ENCODE measurements at places on chromosomes 4 and X. TPM values are rescaled to one million over a fixed set of nuclear protein-coding genes. Genes with fewer than 3 reads are reported as not detected.

Gene ENPP6
- 0.03 TPM for total RNA-seq

Gene NAP1L5
- 7.4 TPM for total RNA-seq

Gene TEX13D
- not detected for total RNA-seq

Gene TCEAL6
- not detected for total RNA-seq

Gene SLITRK4
- total RNA-seq, result 17.0 TPM

Gene SYP
- 1.4 TPM for total RNA-seq

Gene SMR3B
- total RNA-seq, result not detected

Gene AFF2
- 6.5 TPM for total RNA-seq

Gene FATE1
- not detected for total RNA-seq

Gene ZNF630
- total RNA-seq, result 3.7 TPM

Gene HSD17B13
- total RNA-seq, result 1.00 TPM

Gene MXRA5
- total RNA-seq, result 13.7 TPM

Gene BMX
- total RNA-seq, result 0.07 TPM

Gene ACTRT1
- not detected for total RNA-seq

Gene TMSB15A
- 55.3 TPM for total RNA-seq

Gene RNF150
- 9.2 TPM for total RNA-seq

Gene JADE3
- total RNA-seq, result 17.3 TPM

Gene ITM2A
- 13.2 TPM for total RNA-seq

Gene RGN
- 105 TPM for total RNA-seq

Gene MID2
- total RNA-seq, result 17.0 TPM

Gene IGFBP7
- 73.4 TPM for total RNA-seq

Gene PPP3CA
- total RNA-seq, result 49.5 TPM

Gene ADRA2C
- 4.9 TPM for total RNA-seq

Gene DUSP9
- 87.3 TPM for total RNA-seq

Gene REELD1
- total RNA-seq, result not detected

Gene FREM3
- total RNA-seq, result 0.23 TPM

Gene RBM47
- 126 TPM for total RNA-seq

Gene PSAPL1
- 4.3 TPM for total RNA-seq

Gene KLF8
- 10.1 TPM for total RNA-seq

Gene AGA
- total RNA-seq, result 24.8 TPM

Gene RPL10
- total RNA-seq, result 4,114 TPM

Gene ATP7A
- 11.8 TPM for total RNA-seq

Gene P2RY8
- not detected for total RNA-seq

Gene NPY2R
- 1.9 TPM for total RNA-seq

Gene HPGDS
- 0.08 TPM for total RNA-seq

Gene MBNL3
- total RNA-seq, result 90.5 TPM

Gene PRPS1
- 59.2 TPM for total RNA-seq

Data from hepatocyte (in vitro differentiated cells).